CMK (cell line): ENCODE measurements at places on chromosomes 1 and 21.
A peak's percentile ranks its signal among the peaks of the same experiment; 100 is the strongest.

- no peak for DNase-seq
These were observed 210.1 kb upstream of the NRIP1 start for GRCh38 chr21:15274701-15275485.

DNA sequence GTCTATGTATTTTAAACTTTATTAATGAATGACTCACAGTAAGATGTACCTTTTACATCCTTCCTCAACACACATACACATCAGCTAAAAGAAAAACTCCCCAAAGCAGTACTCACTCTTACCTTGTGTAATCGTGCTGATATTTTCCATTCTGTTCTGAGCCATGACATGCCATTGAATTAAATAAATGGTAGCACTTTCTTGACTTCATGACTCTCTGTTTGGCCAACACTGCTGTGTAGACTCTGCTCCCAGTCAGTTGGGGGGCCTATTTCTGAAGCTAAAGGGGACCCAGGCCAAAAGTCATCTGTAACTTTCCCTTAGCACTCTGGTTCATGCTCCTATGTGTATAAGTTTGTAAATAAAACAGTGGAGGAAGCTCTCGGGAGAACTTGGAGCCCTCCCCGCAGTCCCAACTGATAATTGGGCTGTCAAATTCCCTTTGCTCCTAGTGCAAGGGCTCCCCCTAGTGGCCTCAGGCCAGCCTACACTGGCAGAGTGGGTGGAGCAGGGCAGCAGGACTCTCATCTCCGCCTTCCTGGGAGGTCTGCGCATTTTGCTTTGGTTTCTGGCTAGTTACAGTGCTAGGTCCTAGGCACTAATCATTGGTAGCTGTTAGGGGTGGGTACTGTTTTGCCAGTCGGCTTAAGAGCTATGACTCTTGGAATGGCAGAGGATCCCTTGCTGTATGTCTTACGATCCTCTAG lies 1.7 kb upstream of the FYB2 start:
- peak; percentile 43 for DNase-seq

- DNase-seq: no peak
These were observed 4.2 kb downstream of the TINAGL1 start for GRCh38 chr1:31580513-31580870.

DNA sequence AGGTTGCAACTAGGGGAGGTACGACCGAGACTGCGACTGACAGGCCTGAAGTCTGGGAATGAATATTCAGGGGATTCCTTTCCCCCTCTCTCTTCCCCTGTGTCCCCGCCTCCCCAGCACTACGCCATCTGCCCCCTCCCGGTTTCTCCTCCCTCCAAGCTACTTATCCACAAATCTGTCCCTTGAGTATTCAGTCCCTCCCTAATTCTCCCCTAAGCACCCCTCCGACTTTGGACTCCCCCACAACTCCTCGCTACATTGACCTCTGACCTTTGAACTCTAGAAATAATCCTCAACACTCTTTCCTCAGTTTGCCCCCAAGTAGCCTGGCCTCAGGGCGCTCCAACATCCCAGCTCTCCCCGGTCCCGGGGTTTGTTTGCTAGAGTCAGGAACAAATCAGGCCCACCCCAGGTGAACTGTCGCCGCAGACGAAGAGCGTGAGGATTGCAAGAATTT lies 393 bp downstream of the LYSMD1 start:
- no peak for DNase-seq

DNA sequence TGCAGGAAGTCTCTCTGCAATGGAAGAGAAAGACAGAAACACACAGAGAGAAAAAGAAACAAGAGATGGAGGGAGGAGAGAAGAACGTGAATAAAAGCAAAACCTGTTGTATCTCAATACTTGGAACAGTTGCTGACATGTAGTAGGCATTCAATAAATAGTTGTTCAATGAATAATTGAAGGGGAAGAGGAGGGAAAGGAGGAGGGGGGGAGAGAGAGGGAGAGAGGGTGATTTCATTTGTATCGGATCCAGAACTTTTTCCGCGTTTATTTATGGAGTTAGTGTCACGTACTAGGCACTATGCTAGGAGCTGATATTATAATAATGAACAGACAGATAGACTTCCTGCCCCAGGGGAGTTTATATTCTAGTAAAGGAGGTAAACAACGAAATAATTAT lies 144.1 kb downstream of the OMA1 start:
- DNase-seq: no peak
